ACHN (cell line): ENCODE measurements at places on chromosomes 3 and 15.
A peak's percentile ranks its signal among the peaks of the same experiment; 100 is the strongest.

GRCh38 chr3:112109322-112109721 lies 23.1 kb downstream of the C3orf52 start:
- DNase-seq: no peak

DNA sequence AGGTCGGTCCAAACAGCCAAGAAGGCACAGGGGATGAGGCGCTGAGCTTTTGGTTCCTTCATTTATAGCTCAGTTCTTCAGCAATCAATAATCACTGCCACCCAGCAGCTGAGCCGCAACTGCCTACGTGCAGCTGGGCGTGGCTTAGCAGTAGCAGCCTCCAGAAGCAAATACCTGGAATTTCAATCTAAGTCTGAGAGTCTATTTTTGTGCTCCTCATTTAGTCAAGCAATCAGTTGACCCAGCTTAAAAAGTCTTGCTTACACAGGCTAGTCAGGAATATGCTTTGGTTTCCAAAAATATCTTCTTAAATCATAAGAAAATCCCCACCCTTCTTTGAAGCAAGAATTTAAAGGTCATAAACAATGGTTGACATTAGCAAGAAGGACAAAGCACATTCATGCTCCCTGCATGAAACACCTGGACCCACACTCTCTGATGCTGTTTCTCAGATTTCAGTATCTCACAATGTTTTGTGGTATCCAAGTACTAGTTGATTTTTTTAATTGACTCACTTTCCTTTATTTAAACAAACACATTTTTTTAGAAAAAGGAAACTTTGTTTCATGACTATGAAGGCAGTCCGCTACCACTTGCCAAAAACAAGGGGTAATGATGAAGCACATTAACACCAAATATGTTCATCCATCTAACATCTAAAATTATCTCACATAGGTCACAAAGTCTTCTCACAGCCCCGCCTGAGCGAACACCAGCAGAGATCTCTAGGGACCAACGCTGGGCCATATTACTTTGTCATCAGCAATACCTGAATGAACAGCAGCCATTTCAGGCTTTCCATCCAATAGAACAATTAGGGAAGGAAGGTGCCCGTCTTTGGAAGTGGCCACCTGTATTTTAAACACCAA lies 106.1 kb downstream of the OXNAD1 start:
- DNase-seq: no peak

DNA sequence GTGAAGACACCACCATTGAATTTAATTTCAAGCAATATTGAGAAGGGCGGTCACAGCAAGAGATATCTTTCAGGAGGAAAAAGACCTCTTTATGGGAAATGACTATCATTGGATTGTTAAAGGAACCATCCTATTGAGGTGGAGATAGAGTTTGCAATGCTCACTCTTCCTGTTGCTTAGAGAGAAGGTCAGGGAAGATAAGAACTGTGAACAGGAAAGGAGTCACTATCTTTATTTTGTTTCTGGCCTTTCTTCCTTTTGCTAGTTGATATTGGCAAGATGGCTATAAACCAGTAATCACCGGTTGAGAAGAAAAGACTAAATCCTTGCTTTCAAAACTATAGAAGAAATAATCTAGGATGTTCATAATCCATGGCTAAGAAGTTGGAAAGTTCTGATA lies 112.1 kb upstream of the TMEM108 start:
- no peak for DNase-seq

DNA sequence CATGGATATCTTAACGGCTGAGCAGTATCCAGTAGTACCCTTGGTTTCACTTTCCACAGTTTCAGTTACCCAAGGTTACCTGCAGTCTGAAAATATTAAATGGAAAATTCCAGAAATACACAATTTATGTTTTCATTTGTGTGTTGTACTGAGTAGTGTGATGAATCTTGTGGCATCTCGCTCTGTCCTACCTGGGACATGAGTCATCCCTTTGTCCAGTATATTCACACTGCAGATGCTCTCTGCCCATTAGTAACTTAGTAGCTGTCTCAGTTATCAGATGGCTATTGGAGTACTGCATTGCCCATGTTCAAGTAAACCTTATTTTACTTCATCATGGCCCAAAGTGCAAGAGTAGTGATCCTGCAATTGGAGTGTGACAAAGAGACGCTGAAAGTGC lies 26.1 kb downstream of the GASK1A start:
- no peak for DNase-seq

DNA sequence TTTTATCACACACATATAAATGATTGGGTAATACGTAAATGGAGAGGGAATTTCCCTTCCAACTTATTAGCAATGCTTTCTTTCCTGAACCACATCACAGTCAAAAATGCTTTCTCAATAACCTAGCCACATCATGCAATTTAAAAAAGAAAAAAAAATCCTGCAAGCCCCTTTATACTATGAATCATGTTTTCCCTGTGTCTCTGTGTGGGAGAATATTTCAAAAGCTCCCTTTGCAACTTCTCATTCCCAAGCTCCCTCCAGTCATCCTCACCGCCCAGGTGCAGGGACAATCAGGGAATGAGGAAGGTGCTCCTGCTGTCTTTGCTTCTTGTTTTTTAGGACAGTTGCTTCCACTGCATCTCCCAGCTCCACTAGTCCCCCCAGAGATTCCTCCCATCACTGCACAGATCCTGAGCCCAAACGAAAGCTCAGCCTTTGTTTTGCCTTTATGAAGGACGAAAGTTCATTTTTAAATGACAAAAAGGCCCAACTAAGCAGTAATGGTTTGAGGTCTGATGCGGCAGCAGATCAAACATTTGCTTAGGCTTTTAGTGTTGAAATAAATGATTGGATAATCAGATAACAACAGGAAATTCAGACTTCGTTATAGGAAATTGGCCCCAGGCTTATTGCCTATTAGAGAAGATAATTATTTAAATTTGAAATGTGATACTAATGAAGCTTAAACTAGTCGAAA lies 47.8 kb upstream of the ADGRG7 start:
- no peak for DNase-seq

GRCh38 chr3:186785495-186786018 lies 2.2 kb downstream of the EIF4A2 start:
- no peak for DNase-seq

DNA sequence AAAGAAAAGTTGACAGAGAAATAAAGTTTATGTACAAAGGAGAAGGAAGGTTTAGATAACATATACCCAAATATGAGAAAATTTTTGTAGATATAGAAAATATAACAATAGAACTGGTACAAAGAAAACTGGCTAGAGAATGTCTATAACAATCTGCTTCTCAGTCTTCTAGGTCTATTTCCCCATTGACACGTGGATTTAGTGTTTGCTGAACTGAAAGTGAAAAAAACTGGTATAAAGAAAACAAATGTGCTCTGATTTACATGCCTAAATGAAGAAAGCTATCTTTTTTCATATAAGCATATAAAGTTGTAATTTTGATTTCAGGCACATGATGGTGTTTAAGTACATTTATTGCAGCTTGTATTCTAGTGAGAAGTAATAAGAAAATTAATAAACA lies 9.8 kb downstream of the KCNMB2 start:
- no peak for DNase-seq

- peak; percentile 43 for DNase-seq
Measured at GRCh38 chr3:43503067-43503728, 118.6 kb downstream of the ANO10 start.

DNA sequence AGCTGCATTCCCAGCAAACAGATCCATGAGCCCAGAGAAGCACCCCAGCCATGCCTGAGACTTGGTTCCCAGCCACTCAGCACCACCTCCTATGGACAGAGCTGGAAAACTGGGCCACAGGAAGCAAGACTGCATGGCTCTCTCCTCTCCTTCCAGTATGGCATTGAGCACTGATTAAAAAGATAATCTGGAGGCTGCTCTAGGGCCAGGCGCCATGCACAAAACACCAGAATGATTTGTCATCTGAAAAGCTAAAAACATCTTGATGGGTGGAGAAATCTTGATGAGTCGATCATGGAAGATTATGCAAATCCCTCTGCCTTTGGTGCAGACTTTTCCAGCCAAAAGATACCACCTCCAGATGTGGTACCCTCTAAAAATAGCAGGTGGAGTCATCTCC lies 62.7 kb upstream of the MRPS22 start:
- no peak for DNase-seq

DNA sequence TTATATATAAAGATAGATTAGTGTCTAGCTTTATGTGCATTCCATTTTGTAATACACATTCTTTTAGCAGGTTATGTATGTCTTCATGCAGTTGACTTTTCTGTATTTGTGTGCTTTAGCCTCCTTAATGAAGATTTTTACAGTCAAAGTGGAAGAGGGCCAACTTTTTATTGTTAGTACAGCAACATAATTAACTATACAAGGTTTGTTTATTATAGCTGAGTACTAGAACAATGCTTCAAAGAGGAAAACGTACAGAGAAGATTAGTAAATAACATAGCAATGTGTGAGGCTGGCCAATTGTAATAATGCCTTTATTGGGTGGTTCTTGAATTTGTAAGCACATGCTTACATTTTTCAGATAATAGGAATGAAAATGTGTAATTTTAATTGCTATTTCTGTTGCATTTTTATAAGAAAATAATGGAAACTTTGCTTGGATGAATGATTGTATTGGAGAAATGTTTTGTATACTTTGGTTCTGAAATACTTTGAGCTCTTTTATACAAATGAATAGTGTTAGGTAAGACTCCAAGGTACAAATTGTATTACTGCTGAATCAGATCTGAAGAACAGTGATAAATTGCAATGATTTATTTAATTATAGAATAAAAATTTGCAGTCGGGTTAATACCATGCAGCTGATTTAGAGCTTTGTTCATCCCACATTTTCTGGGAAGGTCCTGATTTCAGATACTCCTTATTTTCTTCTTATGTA lies 41.4 kb downstream of the UBE2E2 start:
- no peak for DNase-seq

DNA sequence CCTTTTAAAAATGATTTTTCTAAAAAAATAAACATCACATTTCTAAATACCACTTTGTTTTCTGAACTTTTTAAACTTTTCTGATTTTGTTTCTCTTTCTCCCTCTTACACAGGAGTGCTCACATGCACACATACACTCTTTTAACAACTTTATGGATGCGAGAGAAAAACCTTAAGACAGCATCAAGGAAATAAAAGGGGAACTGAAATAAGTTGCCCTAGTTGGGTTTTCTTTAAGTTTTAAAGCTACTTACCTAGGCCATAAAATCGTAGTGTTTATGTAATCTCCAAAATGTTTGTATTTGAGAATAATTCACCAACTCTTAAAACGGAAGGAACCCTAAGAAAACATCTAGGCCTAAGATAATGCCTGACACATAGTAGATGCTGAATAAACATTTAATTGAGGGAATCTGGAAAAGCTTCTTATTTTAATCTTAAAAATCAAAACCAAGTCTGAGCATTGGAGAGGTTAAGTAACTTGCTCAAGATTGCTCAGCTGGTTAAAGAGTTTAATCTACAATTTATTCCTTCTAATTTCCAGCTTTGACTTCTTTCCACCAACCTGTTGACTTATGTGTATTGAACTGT lies 1.2 kb upstream of the BBX start:
- DNase-seq: no peak

DNA sequence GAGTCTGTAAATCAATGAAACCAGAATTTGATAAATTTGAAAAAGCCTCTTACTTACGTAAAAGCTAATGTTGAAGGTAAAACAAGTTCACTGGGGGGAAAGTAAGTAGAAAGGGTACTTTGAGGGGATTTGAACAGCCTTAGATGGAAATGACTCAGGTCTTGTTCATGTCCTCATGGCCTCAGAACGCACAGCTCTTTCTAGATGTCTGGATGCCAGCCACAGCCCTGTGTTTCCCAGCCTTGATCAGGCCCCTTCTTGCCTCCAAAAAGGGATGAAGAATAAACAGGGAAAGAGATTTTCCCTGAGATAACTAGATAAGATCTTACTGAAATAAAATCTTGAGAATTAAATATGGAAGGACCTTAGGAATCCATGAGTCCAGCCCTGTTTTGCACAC lies 237.1 kb upstream of the GOLGA6L4 start:
- DNase-seq: no peak

GRCh38 chr3:188446014-188446413 lies 292.1 kb downstream of the LPP start:
- no peak for DNase-seq

- DNase-seq: no peak
Measured at GRCh38 chr3:133583396-133583795, 9.9 kb downstream of the CDV3 start.

- DNase-seq: peak; percentile 0
Measured at GRCh38 chr3:135310317-135310716, 515.3 kb downstream of the EPHB1 start.

GRCh38 chr15:75349851-75350588 lies 3.2 kb downstream of the NEIL1 start:
- DNase-seq: no peak

DNA sequence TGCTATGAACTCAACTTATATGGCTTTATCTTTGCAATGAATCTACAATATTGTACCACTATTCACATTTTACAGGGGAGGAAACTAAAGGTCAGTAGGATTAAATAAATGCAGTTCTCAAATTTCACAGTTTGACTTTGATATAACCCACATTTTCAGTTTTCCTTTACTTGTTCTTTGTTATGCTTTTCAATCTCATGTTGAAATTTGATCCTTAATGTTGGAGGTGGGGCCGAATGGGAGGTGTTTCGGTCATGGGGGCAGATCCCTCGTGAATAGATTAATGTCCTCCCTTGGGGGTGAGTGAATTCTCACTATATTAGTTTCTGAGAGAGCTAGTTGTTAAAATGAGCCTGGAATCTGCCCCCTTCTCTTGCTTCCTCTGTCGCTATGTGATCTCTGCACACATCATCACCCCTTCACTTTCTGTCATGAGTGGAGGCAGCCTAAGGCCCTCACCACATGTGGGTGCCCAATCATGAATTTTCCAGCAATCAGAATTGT lies 44.7 kb downstream of the CD200 start:
- DNase-seq: no peak

- no peak for DNase-seq
Measured at GRCh38 chr3:156211583-156211982, 91.2 kb downstream of the KCNAB1 start.

- no peak for DNase-seq
Measured at GRCh38 chr3:126684218-126684751, 19.8 kb upstream of the CHCHD6 start.
